ENCODE measurements at places on chromosomes 2 and 18. TPM values are rescaled to one million over a fixed set of nuclear protein-coding genes. Genes with fewer than 3 reads are reported as not detected.

MEMO1 gene
- total RNA-seq, result 56.8 TPM

DNA sequence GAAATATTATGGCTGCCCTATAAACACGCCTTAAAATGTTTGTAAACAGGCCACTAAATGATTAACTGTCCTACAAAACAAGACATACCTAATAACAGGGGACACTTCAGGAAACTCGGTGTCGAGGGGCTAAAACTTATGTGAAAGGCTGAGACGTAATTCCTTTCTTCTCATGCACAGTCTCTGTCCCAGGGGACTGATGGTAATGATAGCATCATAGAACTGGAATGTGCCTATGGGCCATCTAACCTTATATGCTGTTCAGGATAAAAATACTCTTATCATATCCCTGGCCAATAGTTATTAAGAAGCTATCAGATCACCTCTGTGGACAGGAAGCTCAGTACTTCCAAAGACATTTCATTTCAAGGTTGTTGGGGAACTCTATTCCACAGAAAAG lies 252.6 kb upstream of the RASGRP3 start:
- no peak for DNase-seq

SULT1C2 gene
- not detected for total RNA-seq

- DNase-seq, result no peak
Observed at GRCh38 chr2:237486334-237486818, 675 bp upstream of the MLPH start.

ANKRD29 gene
- total RNA-seq, result not detected

DNA sequence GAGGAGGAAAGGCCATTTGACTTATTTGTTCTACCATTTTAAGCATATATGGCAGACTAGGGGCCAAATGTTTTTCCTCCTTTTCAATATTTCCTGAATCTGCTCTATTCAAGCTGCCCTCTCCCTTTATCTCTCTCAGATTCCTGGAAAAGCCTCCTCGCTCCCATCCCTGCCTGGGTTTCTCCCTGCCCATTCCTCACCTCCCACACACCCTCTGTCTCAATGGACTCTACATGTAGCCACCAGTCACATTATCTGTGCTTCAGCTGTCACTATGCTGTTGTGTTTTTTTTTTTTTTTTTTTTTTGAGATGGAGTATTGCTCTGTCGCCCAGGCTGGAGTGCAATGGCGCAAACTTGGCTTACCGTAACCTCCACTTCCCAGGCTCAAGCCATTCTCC lies 22.9 kb downstream of the TYMS start:
- DNase-seq, result no peak

DNA sequence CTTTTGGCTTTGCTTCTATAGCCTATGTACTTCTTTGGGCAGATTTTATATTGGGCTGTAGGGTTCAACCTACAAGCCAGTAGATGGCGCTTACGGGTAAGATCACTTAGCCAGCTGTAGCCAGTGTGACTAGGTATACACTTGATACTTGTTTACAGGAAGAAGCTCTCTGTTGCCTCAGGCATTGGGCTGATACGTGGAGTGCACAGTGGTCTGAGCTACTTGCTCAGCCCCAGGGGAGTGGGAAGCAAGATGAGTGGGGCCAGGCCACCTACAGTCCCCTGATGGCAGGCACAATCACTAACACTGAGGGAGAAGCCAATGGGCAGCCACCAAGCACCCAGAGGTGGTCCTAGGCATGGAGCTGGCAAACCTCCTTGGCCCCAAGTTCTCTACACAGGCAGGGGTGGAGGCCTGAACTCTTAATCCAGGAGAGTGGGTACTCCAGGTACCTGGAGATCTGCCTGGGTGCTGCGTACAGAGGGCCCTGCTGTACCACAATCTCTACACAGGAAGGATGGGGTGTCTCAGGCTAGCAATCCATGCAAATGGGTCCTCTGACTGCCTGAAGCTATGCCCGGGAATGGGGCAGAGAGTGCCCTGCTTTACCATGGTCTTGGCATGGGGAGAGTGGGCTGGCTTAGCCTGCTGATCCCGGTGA lies 122.2 kb downstream of the NCOA1 start:
- DNase-seq, result peak; percentile 85

LAPTM4A gene
- 37.2 TPM for total RNA-seq

- DNase-seq, result no peak
Observed at GRCh38 chr2:105252271-105252670, 10.7 kb downstream of the GPR45 start.

Data from Karpas-422 (cell line).